ENCODE measurements at places on chromosomes 4 and X.

DNA sequence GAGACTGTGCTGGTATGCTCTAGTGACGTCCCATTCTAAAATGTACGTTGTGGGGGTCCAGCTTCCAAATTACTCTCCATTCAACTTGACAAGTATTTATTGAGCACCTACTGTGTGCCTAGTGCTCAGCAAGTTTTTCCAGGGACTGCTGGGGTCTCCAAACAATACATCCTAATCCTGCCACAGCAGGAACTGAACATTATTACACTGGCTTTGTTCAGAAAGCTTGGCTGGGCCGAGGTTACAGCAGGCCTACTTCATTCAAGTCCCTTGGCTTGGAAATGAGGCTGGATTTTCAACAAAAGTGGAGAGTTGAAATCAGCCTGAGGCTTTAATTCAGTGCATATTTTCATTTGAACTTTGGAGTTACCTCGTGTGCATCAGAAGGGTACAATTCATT, 78.0 kb downstream of the GUCY2F start:
- DNase-seq: no peak

- DNase-seq: no peak
Observed at GRCh38 chrX:70219938-70220764, 14.3 kb upstream of the AWAT1 start.

DNA sequence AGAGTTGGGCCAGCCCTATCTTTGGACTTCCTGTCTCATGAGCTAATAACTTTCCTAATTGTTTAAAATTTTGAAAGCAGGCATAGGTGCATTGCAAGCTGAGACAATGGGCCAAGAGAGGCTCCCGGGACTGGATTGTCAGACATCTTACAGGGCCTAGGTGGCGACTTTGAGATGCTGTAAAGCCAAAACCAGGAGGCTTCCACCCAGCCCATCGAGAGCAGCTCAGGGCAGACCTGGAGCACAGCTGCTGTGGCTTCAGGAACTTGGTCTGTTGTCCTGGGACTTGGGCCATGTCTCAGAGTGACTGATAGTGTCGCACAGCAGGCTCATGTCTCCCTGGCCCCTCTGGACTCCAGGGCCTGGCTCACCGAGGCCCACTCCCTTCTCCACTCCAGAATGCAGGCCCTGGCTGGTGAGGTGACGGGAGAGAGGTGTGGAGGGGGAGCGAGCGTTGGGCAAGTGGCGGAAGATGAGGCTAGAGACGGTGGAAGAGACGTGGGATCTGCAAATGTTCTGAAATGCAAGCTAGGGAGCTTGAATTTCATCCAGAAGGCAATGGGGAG, 24.1 kb upstream of the MTM1 start:
- no peak for DNase-seq

- no peak for DNase-seq
Observed at GRCh38 chr4:62512271-62512670, 1312.1 kb downstream of the ADGRL3 start.

GRCh38 chrX:7746856-7747255, 96.1 kb upstream of the VCX start:
- no peak for DNase-seq

DNA sequence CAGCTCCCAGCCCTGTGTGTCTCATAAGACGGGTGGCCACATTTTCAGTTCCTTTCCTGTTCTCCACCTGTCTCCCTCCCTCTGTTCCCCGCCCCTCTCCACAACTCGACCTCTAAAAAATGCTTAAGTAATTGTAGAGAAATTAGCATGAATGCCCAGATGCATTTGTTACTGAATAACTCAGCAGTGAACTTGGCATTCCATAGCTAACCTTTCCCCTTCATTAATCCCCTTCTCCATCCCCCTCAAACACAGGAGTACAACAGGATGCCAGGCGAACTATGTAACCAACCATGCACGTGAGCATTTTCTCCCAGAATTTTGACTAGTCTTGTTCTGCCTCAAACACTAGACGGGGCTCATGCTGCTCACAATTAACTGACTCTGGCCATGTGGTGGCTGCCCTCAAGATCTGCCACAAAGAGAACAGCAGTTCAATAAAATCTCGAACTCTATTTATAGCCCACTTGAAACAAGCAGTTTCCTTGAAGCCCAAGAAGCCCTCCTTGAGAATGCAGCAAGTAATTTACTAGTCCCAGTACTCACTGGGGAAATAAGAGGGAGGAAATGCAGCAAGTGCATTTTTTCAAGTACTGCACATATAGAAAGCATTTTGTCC, 351.2 kb downstream of the ARHGAP24 start:
- DNase-seq: no peak

GRCh38 chr4:170202721-170203120, 113.0 kb upstream of the AADAT start:
- DNase-seq: no peak
